Right atrium auricular region (tissue), 2 donors: ENCODE measurements at places on chromosomes 7 and 10. TPM values are rescaled to one million over a fixed set of nuclear protein-coding genes. Genes with fewer than 3 reads are reported as not detected.

DNA sequence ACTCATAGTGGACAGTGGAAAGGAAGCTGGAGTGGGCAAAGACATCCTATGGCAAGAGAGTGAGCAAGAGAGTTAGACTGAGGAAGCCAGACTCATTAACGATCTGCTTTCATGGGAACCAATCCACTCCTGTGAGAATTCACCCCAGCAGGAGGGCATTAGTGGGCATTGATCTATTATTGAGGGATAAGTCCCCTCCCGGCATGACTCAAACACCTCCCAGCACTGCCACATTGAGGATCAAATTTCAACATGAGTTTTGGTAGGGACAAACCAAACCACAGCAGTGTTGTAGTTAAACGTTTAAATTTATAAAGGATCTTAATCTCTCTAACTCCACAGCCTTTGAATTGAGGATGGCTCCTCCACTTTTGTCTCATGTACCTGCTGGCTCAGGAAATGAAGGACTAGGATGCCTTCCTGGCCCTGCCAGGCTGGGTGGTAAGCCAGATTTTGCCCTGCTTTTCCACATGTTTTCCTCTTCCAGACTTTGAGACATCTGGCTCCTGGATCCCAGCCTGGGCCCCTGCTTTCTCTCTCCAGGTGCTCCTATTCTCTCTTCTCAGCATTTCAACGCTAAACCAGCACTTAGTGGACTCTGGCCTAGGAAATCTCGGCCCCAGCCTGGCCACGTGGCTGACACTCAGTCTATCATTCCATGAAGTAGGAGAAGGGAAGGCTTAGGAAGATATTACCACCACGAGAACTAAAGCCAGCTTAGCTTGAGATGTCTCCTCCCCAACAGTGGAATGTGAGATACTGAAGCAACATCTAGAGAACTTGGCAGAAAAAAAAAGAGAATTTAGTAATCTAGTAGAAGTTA, 96.5 kb upstream of the PIP4K2A start:
- no peak for DNase-seq

GRCh38 chr7:129784783-129785684, 167.7 kb downstream of the UBE2H start:
- DNase-seq = no peak

DNA sequence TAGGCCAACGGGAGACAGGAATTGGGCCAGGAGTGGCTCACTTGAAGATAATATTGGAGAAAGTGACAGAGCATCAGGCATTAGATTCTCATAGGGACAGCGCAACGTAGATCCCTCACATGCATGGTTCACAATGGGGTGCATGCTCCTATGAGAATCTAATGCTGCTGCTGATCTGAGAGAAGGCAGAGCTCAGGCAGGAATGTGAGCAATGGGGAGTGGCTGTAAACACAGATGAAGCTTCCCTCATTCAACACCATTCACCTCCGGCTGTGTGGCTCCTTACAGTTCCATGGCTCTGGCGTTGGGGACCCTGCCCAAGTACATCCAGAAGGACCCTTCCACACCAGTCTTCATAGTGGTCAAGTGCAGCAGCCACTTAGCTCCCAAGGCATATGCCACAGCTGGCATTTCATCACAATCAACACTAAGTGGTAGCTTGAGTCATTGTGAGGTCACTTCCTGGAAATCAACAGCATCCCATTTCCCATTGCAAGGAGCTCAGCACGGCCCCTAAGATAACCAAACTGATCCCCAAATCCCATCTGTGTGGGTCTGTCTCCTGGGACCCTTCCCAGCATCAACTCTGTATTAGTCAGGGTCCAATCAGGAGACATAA, 174.5 kb downstream of the TPST1 start:
- DNase-seq = no peak

The TMEM176A gene
- total RNA-seq = 56.3 TPM

The AGMO gene
- 0.48 TPM for total RNA-seq

DNA sequence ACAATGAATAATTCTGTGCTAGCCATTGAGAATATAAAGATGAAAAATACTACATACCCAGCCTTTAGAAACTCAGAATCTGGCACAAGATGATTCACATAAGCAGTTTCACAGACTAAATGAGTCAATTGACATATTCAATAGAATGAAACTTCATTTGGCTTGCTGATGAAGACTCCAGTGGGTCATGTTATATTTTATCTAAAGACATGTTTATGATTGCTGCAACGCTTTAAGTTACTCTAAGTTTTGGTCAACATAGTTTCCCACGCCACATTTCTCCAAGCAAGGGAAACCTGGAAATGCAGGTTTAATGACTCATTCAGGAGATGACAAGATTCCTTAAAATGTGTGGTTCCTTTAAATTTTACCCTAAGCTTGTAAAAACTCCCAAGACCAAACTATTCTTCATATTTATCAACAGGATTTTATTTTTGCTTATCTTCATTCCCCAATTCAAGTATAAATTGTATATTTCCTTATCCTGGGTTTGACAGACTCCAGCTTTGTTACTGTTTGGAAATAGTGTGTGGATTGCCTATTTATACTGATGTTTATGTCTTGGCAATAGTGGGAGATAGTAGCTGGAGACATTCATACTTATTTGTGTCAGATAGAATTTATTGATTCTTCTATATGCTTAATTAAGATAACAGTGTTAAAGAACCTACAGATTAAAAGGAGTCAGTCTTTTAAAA, 6.6 kb downstream of the SEMA3A start:
- DNase-seq = no peak

- DNase-seq = no peak
These were observed 217.9 kb downstream of the SFMBT2 start for GRCh38 chr10:7192831-7193361.

- no peak for DNase-seq
These were observed 112.1 kb upstream of the AFAP1L2 start for GRCh38 chr10:114516356-114516755.

- DNase-seq = no peak
These were observed 3.2 kb downstream of the SLC35B4 start for GRCh38 chr7:134313543-134313942.

DNA sequence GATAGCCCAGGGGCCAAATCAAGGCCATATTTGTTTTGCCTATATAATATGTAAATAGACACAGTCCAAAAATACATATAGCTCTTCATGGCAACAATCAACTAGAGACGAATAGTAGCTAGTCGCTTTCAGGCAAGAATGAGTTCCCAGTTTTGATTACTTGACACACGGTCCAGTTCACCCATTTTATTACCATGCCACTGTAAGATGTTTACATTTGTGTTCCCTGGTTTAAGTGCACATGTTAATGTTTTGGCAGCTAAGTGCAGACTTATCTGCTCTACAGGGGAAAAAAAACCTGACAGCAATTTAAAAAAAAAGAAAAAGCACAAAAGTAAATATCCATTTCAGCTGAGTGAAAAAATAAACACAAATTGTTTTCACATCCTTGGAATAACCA, 213.1 kb downstream of the TPK1 start:
- no peak for DNase-seq

GRCh38 chr10:6737080-6737641, 157.1 kb upstream of the PRKCQ start:
- DNase-seq = no peak

DNA sequence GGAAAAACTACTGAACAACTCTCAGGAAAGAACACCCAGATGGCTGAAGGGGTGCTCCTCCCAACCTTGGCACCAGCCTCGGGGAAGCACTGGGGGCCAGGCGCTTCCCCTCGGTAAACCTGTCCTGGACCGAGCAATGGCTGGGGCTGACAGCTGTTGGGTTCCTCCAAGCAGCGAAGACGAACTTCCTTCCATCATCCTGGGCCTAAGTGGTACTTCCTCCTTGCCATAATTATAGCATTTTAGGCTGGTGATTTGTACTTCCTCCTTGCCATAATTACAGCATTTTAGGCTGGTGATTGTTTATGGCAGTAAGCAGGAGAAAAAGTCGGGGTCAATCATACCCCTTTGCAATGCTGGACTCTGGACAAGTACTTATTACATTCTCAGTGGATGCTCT, 69.3 kb downstream of the MYOF start:
- DNase-seq = peak; percentile 46

DNA sequence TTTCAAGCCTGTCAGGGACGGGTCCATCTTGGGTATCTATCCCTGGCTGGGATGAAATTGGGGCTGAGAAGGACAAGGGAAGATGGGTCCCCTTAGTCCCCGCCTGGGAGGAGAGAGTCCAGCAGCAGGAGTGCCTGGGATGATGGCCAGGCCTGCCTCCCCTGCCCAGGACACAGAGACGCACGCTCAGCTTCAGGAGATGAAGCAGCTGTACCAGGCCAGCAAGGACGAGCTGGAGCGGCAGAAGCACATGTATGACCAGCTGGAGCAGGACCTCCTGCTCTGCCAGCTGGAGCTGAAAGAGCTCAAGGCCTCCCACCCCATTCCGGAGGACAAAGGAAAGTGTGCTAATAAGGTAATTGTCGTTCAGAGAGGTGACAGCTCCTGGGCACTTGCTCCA, 15.4 kb downstream of the CCDC136 start:
- DNase-seq = no peak

The PMPCB gene
- total RNA-seq = 47.4 TPM

- DNase-seq = no peak
These were observed 4.6 kb downstream of the CDK5 start for GRCh38 chr7:151053096-151053495.

DNA sequence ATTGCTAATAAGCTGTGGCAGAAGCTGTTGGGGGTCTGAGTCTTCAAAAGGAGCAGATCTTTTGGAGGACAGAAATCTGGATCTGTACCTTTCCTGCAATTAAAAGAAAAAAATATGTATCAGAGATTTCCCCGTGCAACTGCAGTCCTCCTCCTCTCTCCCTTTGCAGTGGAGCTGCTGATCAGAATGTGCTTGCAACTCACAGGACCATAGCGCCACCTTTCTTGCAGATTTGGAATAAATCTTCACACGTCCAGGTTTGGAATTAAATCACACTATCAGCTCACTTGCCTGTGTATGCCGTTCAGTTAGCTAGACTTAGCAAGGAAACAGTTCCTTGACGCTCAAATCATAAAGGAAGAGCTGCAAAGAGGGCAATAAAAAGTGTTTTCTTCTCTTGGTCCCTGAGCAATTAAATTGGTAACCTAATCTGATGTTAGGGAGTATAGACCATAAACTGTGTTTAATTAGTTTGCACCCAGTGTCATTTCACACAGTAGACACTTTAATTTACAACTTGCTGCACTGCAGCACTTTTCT, 77.4 kb downstream of the PON1 start:
- no peak for DNase-seq

GRCh38 chr7:39127058-39127457, 149.3 kb downstream of the POU6F2 start:
- DNase-seq = no peak

The EN2 gene
- total RNA-seq = not detected

- DNase-seq = no peak
These were observed 99.6 kb downstream of the MAGI2 start for GRCh38 chr7:79353720-79354468.

The ARHGEF35 gene
- 1.7 TPM for total RNA-seq

- DNase-seq = no peak
These were observed 17.8 kb downstream of the MET start for GRCh38 chr7:116689790-116690259.

The KAZALD1 gene
- 7.5 TPM for total RNA-seq

The MACC1 gene
- total RNA-seq = 0.26 TPM

DNA sequence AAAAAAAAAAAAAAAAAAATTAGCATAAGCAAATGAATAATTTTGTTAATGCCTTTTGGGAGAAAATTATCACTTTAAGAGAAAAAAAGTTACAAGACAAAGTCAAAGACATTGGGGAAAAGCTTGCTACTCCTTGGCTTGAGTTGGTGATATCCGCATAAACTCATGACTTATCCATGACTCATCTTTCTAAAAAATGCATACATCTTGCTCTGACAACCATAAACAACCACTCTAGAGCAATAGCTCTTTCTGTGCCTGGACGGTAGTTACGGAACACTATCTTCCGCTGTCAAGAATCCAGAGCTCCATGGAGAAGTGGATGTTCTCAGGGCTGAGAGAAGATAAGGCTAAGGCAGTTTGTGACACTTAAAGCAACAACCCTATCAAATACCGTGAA, 281.1 kb upstream of the PFKP start:
- DNase-seq = no peak

DNA sequence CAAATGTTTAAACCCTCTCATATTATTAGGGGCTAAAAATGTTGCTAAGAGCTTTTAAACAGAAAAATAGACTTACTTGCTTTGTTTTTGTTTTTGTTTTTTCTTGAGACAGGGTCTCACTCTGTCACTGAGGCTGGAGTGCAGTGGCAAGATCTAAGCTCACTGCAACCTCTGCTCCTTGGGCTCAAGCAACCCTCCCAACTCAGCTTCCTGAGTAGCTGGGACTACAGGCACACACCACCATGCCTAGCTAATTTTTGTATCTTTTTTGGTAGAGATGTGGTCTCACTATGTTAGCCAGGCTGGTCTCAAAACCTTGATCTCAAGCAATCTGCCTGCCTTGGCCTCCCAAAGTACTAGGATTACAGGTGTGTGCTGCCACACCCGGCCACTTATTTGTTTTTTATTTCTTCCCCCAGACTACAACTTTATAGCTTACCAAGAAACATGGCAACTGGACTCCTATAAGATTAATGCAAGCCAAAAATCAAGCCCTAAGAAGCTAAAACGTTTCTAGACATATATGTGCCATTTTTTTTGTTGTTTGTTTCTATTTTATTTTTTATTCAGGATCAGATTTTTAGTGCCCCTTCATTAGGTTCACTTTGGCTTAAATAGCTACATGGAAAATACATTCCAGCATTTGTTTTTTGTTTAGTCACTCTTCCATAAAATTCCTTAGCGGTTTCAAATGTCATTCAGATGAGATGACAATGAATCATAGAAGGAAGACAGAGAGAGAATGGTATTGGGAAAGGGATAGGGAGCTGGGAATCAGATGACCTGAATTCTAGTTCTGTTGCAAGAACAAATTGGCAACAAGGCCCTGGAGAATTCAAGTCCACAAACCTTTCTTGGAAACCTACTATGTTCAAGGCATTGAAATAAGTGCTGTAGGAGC, 163.4 kb upstream of the MKLN1 start:
- no peak for DNase-seq

- DNase-seq = no peak
These were observed 203.9 kb upstream of the NEBL start for GRCh38 chr10:21100871-21101514.

DNA sequence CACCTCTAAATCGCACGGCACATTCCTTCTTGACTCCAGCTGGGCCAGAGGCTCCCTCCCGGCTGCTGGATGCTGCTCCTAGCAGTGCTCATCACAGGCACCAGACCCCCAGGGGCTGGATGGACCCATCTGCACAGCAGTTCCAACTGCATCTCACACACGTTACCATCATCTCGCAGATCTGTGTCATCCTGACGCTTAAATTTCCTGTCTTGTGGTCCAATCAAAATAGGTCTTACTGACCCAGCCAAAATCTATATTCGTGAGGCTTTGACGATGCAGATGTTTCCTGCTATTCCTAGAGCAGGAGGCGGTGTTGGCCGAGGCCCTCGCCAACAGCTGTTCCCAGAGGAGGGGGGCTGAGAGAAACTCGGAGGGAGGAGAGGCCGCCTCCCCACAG, 108.0 kb downstream of the MKI67 start:
- no peak for DNase-seq

The MMD2 gene
- 0.19 TPM for total RNA-seq

GRCh38 chr7:128458956-128459355, 3.3 kb downstream of the HILPDA start:
- no peak for DNase-seq

The SCIN gene
- 0.67 TPM for total RNA-seq

The HPSE2 gene
- not detected for total RNA-seq

The STEAP1 gene
- total RNA-seq = 8.7 TPM

- DNase-seq = no peak
These were observed 188.4 kb downstream of the CYP26A1 start for GRCh38 chr10:93261961-93262610.

- DNase-seq = peak; percentile 76
These were observed 19.4 kb downstream of the ZMIZ2 start for GRCh38 chr7:44767912-44768627.

GRCh38 chr7:129101746-129102145, 42.8 kb upstream of the TSPAN33 start:
- no peak for DNase-seq
